ENCODE measurements at places on chromosomes 3 and 15.
A peak's percentile ranks its signal among the peaks of the same experiment; 100 is the strongest.

DNA sequence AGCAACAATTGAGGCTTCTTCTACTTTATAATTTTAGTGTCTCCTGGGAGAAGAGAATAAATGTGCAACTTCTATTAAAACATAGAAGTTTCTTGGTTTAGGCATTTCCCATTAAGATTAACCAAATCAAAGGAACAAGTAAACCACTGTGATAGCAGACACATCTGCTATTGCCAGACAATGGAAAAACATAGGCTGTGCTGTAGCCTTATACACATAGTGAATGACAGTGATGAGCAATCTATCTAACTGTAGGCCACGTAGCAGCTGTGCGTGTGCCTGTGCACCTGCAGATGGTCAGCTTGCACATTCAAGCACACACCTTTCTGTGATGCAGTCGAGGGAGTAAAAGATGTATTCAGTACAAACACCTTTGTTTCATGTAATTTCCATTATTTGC is 32.7 kb downstream of the GNB4 start:
- DNase-seq: no peak

- DNase-seq: peak; percentile 61
These were observed 1.1 kb upstream of the CSRNP1 start for GRCh38 chr3:39154280-39155021.

DNA sequence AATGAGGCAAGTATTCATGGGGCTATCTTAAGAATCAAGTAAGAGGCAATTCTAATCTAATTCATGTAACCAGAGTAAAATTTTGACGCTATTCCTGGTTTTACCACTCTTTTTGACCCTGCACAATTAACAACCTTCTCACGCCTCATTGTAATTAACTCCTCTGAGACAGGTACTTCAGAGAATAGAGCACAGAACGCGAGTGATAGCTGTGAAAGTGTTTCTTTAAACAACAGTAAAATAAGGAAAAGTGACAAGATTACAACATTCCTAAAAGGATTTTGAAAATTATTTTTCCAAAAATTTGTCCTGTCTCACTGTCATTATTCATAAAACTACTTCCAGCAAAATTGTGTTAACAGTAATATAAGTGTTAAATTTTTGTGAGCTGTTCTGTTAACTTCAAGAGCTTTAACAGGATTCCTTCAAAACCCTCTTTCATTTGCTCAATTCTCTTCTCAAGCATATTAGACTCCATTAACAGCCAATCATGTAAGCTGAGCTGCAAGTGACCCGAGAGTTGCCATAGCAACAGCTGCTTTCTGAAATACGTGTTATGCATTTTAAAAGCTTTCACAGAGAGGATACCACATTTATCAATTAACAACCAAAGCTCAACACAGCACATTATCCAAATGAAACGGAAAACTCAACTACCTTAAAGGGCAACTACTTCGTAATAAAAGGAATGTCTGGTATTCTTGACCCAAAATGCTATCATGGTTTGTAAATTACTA is 93.1 kb downstream of the STAG1 start:
- no peak for DNase-seq

- DNase-seq: no peak
These were observed 42.9 kb downstream of the PAK2 start for GRCh38 chr3:196782511-196782910.

GRCh38 chr3:71582612-71583565 is 639 bp downstream of the FOXP1 start:
- peak; percentile 90 for DNase-seq

DNA sequence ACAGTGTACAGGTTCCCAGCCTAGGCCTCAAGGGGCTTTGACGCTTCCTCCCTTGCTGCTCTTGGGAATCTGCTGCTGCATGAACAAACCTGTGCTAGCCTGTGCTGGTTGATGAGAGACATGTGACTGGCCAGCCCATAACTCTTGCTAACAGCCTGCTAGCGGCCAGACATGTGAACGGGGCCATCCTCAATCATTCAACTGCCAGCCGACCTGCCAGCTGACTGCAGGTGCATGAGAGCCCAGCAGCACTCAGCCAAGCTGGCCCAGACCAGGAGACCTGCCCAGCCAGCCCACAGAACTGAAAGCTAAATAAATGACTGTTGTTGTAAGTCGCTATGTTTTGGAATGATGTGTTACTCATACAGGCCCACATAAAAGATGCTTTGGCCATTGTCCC is 82.4 kb upstream of the DLG1 start:
- no peak for DNase-seq

- no peak for DNase-seq
These were observed 107.2 kb downstream of the IGSF11 start for GRCh38 chr3:118927449-118927848.

- DNase-seq: no peak
These were observed 35.5 kb upstream of the CHMP2B start for GRCh38 chr3:87191641-87192040.

DNA sequence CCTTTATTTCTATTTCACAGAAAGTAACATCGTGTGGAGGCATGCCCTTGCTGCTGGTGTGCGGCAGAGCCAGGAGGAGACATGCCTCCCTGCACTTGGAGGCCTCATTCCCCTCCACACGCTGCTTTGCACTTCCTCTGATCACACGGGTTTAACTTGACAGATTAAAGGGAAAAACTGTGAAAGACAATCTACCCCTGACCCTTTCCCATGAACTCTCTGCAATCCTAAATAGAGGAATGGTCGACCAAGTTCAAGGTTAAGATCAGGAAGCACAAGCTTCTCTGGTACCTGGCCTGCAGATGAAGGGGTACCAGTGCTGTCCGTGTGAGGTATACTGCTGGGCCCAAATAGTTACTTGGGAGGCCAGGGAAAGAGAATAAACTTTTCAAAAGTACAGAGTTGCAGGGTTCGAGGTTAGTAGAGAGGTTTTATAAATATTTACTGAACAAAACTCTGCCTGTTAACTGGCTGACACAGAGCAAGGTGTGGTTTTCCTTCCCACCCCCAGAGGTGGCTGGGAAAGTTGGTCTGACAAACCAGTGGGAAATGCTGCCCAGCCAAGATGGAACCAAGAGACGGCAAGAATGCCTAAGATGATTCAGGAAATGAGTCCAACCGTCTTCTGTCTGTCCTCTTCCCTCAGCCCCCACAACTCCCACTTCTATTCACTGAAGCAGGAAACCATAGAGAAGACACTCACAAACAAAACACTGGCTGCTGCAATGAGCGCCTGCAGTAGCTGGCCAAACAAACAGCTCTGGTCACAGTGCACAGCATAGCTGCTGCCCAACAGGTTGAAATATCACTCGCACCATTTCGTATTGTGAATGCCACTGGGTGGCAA is 79.6 kb downstream of the IGF2BP2 start:
- no peak for DNase-seq
